ENCODE measurements at places on chromosomes 11 and 22. TPM values are rescaled to one million over a fixed set of nuclear protein-coding genes. Genes with fewer than 3 reads are reported as not detected.

- DNase-seq = no peak
Observed at GRCh38 chr11:129211397-129211796, 19.3 kb upstream of the ARHGAP32 start.

- no peak for DNase-seq
Observed at GRCh38 chr11:33471541-33471940, 214.4 kb downstream of the HIPK3 start.

Gene SYT8
- not detected for total RNA-seq

- no peak for DNase-seq
Observed at GRCh38 chr11:45048870-45049691, 97.4 kb upstream of the PRDM11 start.

Gene APOBEC3B
- total RNA-seq = 13.6 TPM

Gene BTG4
- total RNA-seq = not detected

Gene DDX25
- not detected for total RNA-seq

DNA sequence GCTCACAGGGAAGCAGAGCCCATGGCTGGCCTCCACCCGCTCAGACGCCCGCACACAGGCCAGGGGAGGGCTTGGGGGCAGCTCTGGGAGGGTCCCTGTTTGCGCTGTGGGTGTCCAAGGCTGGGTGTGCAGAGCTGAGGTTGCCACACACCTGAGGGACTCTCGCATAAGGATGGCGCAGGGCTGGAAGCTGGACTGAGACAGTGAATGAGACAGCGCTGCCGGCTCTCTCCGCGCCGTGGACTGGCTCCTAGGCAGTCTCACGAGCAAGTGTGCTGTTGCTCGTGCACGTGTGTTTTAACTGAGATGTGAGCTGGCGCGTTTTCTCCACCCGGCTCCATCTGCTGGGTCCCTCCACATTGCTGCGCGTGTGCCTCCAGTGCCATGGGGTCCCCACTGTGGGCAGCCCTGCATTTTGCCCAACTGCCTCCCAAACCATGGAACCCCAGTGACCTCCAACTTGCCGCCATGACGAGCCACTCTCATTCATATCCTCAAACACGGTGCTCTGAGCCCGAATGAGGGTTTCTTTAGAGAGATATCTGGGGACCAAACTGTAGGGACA is 4.2 kb upstream of the BID start:
- DNase-seq = no peak

GRCh38 chr11:96482193-96482592 is 92.4 kb downstream of the JRKL start:
- no peak for DNase-seq

GRCh38 chr11:66291706-66292542 is at the start of gene TMEM151A:
Gene TMEM151A (plus strand): TSS chr11:66291894. CDS start chr11:66292014, 120 bp downstream.
- DNase-seq = no peak

DNA sequence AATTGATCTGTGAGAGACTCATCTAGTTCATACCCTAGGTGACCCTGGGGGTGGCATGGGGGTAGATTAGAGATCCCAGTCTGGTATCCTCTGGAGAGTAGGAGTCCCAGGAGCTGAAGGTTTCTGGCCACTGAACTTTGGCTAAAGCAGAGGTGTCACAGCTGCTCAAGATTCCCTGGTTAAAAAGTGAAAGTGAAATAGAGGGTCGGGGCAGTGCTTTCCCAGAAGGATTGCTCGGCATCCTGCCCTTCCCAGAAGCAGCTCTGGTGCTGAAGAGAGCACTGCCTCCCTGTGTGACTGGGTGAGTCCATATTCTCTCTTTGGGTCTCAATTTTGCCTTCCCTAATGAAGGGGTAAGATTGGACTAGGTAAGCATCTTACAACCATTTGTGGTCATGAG is 653 bp downstream of the IL18BP start:
- DNase-seq = peak; percentile 30

GRCh38 chr11:86460461-86461385 is 86.0 kb downstream of the CCDC81 start:
- peak; percentile 69 for DNase-seq

- DNase-seq = no peak
Observed at GRCh38 chr11:13423372-13423771, 39.6 kb downstream of the BTBD10 start.

- DNase-seq = no peak
Observed at GRCh38 chr11:2307501-2308331, 5.9 kb downstream of the TSPAN32 start.

Gene TENM4
- 0.27 TPM for total RNA-seq

Gene TMX2
- total RNA-seq = 66.3 TPM

Gene LGALS12
- not detected for total RNA-seq

DNA sequence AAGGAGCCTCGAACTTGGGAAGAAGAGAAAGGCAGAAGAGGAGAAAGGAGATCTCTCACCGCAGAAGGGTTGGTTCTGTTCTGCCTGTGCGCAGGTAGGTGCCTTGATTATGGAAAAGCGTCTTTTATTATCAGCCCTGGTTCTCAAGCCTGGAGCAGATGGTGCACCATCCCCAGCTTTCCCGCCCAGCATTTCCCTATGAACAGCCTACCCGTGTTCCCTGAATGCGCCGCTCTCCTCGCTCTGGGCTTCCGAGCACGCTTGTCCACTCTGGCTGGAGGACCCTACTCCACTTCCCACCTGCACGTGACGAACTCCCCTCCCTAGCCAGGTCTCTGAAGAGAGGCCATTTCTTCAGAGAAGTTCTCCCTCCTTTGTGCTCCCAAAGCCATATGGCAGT is 15.2 kb downstream of the IGSF9B start:
- DNase-seq = no peak

DNA sequence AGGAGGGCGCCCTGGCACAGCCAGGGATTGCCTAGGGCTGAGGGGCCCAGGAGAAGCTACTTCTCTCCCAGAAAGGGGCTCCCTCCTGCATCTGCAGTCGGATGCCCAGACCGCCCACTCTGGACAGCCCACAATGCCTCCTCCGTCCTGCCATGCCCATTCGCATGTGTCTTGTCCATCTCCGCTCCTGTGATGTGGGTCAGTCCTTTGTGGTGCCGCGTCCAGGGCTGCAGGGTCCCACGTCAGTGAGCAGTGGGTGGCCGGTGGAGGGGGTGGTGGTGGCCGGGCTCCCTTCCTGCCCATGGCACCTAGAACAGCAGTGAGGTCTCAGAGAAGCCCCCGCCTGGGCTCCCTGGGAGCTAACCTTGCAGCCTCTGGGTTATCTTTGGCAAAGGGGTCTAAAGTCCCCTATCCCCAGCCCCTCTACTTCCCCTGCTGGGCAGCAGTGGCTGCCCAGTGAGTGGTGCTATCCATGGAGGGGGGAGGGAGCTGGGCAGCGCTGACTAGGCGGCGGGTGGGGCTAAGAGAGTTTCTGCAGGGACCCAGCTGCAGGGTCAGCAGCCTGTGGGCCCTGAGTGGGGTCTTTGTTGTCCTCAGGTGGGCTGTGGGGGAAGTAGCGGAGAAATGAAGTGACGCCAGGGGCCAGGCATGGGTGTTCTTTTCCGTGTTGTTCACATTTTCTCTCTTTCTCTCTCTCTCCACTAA is 41.1 kb downstream of the KCNC1 start:
- no peak for DNase-seq

- DNase-seq = peak; percentile 44
Observed at GRCh38 chr11:68354148-68354872, 41.9 kb downstream of the LRP5 start.

DNA sequence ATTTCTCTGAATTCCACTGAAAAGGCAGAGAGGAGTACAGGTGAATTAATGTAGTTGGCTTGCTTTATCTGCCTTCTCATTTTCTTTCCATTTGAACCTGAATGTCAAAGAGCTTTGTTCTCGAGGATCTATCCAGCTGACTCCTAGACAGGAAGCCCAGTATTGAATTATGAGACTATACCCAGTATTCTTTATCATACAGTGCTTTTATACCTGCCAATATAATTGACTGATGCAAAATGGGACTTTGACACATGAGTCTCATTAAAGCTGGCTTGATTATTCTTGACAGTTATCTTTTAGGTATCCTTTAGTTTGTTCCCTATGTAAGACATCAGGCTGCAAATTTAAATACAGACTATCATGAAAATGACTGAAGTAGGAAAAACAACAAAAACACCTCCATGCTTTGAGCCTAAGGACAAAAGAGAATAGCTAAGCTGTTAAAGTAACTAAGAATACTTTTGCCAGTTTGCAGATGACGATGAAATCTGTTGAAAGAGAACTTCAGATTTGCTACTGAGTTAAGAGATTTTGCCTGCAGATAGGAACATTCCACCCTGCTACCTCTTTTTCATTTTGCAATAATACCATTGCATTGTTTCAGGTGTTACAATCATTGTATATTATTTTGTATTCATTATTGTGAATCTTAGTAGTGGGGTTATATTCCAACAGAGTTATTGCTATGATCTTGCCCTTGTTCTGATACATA is 117.1 kb downstream of the ENTHD1 start:
- DNase-seq = no peak

- DNase-seq = no peak
Observed at GRCh38 chr11:27991736-27992135, 116.2 kb downstream of the KIF18A start.

GRCh38 chr22:49519117-49519737 is 308.4 kb downstream of the BRD1 start:
- no peak for DNase-seq

Gene OR10D3
- not detected for total RNA-seq

DNA sequence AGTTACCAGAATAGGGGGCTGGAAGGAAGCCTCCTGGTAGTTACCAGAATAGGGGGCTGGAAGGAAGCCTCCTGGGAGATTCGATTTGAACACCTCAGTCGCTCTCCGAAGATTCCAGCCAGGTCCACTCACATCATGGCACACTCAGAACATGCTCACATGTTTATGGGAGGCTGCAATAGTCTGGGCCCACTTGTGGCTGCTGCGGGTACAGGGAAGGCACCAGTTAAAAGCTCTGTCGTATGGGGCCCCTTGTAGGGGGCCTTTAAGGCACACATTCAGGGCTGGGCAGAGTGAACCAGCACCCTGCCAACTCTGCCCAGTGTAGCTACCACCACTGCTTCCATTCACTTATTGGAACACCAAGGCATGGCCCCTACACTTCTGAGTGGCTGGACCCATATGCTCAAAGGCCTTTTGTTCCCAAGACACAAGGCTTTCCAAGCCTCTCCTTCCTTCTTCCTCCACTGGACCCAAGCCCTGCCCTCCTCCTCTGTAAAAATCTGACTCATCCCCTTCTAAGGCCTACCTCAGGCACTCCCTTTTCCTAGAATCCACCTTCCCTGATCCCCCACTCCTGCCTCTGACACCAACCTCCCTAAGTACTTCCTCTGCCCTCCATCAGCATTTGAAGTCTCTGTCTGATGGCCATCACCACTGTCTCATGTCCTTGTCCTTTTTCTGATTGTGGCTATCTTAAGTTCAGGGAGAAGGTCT is 28.0 kb downstream of the USP35 start:
- DNase-seq = no peak

All from endothelial cell of umbilical vein (primary cell).